ENCODE measurements at places on chromosomes 12 and 14.

GRCh38 chr12:75876832-75877762, 154.5 kb downstream of the PHLDA1 start:
- no peak for DNase-seq

DNA sequence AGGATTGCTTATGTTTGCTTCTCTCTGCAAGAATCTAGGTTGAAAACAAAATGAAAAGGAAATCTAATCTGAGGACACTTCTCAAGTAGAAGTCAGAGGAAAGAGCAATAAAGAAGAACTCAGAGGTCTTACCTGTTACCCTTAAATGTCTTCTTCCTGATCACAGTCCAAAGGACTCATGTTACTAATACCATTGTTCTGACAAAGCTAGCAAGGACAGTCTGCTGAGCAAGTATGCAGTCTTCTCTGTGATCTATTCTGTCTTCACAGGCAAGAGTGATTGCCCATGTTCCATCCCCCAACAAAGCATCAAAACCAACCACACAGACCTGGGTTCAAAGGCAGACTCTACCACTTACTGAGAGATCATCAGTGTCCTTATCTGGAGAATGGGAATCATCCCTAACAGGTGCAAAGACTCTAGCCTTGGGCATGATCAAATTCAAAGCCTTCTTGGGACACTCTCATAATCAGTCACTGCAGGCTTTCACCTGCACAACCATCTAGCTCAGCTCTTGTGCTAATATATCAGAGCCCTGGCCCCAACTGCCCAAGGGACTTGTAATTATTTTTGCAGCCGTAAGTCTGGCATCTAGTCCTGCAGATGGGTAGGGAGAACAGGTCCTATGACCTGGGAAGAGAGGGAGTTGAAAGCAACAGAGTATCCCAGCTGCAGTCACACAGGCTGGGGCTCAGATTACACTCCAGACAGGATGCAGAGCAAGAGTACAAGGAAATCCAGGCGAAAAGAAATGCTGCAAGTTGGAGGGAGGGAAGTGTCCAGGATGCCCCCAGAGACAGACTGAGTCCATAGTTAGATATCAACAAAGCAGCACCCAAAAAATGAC, 97.9 kb upstream of the NUDT4 start:
- no peak for DNase-seq

GRCh38 chr14:101462726-101463565, 98.3 kb upstream of the DIO3 start:
- DNase-seq, result no peak

DNA sequence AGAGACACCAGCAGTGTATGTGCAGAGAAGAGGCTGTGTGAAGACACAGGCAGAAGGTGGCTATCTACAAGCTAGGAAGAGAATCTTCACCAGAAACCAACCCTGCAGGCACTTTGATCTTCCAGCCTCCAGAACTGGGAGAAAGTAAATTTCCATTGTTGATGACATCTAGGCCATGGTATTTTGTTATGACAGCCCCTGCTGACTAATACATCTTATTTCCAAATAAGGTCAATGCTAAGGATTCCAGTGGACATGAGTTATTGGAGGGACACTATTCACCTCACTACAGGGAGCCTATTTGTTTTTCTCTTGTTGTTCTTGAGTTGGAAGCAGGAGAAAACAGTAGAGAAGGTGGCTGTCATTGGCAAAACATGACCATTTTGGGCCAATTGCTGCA, 88.5 kb upstream of the RIN3 start:
- no peak for DNase-seq

DNA sequence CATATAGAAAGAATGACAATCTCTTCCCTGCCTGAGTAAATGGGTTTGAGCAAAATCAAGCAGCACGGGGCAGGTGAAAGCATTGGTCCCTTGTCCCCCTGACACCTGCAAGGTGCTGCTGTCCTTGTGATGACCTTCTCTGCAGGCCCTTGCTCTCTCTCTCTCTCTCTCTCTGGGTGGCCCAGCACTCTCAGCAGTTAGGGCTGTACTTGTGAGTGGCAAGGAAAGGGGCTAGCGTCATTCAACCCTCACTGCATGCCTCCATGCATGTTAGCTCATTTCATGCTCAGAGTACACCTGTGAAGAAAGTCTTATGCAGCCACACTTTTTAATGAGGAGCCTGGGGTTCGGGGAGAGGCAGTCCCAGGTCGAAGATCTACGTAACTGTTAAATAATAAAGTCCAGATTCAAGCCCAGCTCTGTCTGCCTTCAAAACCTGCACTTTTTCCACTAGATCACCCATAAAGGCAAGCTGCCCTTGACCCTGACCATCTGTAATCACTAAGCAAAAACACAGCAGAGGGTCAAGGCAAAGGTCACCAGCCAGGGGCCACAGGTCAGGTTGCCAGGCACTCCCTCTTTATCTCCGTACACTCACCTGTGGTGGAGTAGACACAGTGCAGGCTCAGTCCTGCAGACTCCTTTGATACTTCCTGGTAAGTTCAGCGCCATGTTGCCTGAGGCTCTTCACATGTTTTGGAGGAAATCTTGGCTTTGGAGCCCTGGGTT, 44.9 kb upstream of the CLMN start:
- DNase-seq, result no peak

- DNase-seq, result no peak
Measured at GRCh38 chr14:36975834-36976233, 196.6 kb downstream of the SLC25A21 start.

DNA sequence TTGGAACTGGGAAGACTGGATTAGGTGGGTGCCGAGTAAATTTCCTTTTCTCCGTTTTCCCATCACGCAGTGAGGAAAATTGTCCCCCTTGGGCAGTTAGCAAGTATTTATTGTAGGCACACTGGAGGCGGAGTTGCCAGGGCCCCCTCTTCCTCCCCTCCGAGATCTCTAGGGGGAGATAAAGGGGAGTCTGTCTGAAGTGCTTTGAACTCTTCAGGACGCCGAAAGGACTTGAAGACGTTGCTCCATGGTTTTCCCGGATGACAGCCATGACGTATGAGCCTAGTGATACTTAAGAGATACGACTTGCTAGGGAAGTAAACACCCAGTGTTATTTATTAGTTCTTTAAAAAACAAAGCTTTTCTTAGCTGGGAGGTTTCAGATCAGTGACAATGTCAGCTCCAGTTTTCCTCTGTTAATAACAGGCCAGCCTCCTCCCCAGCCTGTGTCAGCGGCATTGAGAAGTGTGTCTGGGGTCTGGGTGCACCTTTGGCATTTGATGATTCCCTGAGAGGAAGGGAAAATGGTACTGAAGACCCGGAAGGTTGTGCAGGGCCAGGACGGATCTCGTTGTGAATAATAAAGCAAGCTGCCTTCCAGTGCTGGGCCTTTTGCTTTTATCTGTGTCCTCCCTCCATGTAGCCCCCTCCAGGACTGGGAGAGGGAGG, 78.7 kb downstream of the TSPAN9 start:
- no peak for DNase-seq

DNA sequence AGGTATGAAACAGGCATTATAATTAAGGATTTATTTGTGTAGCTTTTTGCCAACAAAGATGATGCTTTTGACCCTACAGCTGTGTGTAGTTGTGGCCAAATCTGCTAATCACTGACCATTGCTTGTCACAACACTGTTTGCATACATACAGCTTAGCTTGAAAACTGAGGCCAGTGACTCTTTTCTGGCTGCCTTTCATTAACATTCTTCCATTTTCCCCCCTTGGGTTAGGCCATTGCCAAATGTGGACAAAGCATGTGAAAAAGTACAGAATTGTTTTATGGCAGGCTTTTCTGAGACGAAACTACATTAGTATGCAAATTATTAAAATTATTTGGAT, 263.3 kb downstream of the SLC16A7 start:
- no peak for DNase-seq

DNA sequence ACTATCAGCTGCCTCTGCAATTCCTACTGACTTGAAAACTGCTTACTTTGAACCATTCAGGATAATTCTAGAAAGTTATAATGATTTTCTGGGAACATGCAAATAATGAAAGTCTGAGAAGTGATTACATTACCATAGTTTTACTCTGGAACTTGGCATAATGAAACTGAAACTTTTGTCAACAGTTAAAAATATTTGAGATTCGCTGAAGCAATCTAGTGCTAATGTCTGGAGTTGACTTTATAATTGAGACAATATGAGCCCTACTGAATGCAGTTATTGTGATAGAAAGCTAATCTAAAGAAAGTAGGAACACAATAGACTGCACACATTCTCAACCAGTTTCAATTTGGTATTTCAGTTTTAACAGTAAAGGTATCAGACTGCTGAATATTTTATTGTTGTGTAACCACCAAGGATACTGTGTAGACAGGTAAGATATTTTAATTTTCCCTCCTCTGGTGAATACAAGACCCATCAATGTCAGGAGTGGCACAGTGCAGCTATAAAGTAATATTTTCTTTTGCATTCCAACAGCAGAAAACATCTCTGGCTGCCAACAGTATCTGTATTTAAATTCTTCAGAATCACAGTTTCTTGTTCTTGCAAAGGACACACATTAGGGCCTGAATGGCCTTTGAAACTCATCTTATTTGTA, 483.5 kb downstream of the ATP23 start:
- DNase-seq, result no peak

- no peak for DNase-seq
Measured at GRCh38 chr14:54687750-54688119, 120.8 kb downstream of the SAMD4A start.
